Left renal pelvis (tissue), 4 donors: ENCODE measurements at places on chromosomes 1 and 21.

GRCh38 chr1:119253366-119253765 lies 112.9 kb upstream of the WARS2 start:
- no peak for DNase-seq

DNA sequence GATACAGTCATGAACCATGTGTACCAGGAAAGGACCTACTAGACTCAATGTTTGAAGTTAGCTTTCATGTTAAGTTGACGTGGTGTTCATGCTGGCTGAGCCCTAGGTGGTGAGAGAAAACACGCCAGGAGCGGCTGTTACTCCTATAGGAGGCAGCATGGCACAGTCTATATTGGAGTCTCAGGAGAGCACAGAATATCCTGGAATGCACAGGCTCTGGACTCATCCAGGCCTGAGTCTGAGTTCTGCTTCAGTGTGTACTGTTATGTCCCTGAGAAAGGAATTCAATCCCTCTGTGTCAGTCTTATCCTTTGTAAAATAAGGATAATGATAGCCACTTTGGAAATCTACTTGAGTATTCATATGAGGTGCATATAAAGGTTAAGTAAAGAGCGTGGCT lies 41.2 kb downstream of the DPT start:
- DNase-seq = no peak

GRCh38 chr1:19664453-19665185 lies at the start of gene HTR6:
Gene HTR6, plus strand, starts transcription at chr1:19664875. Its CDS starts 879 bp downstream, at chr1:19665754.
- DNase-seq = no peak

DNA sequence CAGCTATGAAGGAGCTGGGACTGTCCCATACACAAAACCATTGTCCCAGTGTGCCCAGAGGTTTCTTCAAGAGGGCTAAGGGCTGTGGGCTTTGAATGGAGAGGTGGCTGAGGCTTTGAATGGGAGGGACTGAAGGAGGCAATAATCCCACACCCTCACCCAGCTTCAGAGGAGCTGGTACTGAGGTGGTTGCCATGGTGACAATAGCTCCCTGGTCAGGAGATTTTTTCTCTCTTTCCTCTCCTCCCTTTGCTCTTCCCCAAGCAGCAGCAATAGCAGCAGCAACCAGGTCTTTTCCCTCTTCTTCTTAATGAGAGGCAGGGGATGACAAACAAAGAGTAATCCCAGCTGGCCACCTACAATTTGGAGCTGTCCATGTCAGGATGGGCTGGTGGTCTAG lies 1.6 kb downstream of the HPCAL4 start:
- no peak for DNase-seq

GRCh38 chr1:100364697-100365096 lies 12.4 kb downstream of the CDC14A start:
- no peak for DNase-seq

DNA sequence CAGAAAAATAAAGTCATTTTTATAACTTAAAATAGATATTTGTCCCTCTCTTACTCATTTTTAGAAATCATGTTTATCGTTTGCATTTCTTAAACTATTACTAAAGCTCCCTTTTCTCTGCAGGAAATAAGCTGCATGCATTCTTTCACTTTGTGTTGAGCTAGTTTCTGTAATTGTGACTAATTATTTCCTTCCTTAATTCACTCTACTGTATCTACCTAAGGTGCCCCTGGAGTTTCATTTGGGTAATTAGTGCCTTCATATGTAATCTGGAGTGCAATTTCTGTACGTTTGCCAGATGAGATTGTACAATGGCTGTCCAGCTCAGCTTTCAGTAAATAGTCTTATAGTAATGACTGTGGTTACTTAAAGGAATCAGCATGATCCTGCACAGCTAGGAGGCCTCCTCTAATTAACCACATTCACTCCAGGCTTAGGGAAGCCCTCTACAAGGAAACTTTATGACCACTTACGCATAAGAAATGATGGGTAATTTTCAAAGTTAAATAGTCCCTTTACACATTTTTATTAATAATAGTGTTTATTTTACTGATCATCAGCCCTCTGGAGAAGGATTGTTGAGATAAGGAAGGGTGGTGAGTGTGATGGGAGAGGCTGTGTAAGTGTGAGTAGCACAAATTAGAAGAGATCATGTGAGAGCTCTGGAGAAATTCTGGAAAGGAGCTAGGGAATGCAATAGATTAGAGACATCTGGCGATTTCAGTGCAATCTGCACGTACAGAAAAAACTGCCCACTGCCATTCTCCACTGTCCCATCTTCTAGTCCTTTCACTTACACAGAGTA lies 86.8 kb downstream of the LRRC8C start:
- no peak for DNase-seq
